Hair follicular keratinocyte (primary cell): ENCODE measurements at places on chromosomes 3 and 15. TPM values are rescaled to one million over a fixed set of nuclear protein-coding genes. Genes with fewer than 3 reads are reported as not detected.

Gene CFAP100
- total RNA-seq = not detected in 2 replicates

Gene ZNF717
- total RNA-seq = 9.2 and 11.8 TPM in 2 replicates

Gene SMCO1
- total RNA-seq = 0.23 TPM in 1 of 2 replicates, not detected in the other

Gene SLC12A8
- total RNA-seq = 12.5 and 12.9 TPM in 2 replicates

Gene COL6A5
- total RNA-seq = not detected in 2 replicates

Gene MORC1
- total RNA-seq = not detected in 2 replicates

Gene UBE2Q2
- 36.2 and 50.8 TPM in 2 replicates for total RNA-seq

Gene C3orf20
- total RNA-seq = not detected in 2 replicates

Gene SAMMSON
- not detected in 2 replicates for total RNA-seq

Gene DPPA2
- not detected in 2 replicates for total RNA-seq

Gene CCK
- total RNA-seq = 1.0 and 2.8 TPM in 2 replicates

Gene SELENOS
- total RNA-seq = 89.0 and 91.2 TPM in 2 replicates

Gene THSD4
- 38.0 and 81.8 TPM in 2 replicates for total RNA-seq
